Mucosa of descending colon (tissue), 3 donors: ENCODE measurements at places on chromosomes 3 and 15.

- DNase-seq: no peak
Measured at GRCh38 chr3:184719709-184720108, 7.8 kb upstream of the MAGEF1 start.

GRCh38 chr3:53079147-53079546, 33.3 kb upstream of the SFMBT1 start:
- DNase-seq: no peak

- DNase-seq: no peak
Measured at GRCh38 chr3:195036574-195036973, 234.4 kb downstream of the XXYLT1 start.

GRCh38 chr3:24043985-24044384, 98.9 kb downstream of the NR1D2 start:
- DNase-seq: no peak

GRCh38 chr15:91456921-91457320, 356.9 kb downstream of the SV2B start:
- no peak for DNase-seq
